ENCODE measurements at places on chromosomes 11 and 22. TPM values are rescaled to one million over a fixed set of nuclear protein-coding genes. Genes with fewer than 3 reads are reported as not detected.

GRCh38 chr11:17894929-17895658, 117.8 kb downstream of the SERGEF start:
- DNase-seq, result no peak

The MARK2 gene
- 60.9 TPM for total RNA-seq

GRCh38 chr11:123253223-123253622, 58.2 kb upstream of the CLMP start:
- DNase-seq, result no peak

GRCh38 chr11:33449798-33450197, 192.6 kb downstream of the HIPK3 start:
- no peak for DNase-seq

GRCh38 chr11:94882931-94883330, 90.4 kb downstream of the CWC15 start:
- DNase-seq, result no peak

DNA sequence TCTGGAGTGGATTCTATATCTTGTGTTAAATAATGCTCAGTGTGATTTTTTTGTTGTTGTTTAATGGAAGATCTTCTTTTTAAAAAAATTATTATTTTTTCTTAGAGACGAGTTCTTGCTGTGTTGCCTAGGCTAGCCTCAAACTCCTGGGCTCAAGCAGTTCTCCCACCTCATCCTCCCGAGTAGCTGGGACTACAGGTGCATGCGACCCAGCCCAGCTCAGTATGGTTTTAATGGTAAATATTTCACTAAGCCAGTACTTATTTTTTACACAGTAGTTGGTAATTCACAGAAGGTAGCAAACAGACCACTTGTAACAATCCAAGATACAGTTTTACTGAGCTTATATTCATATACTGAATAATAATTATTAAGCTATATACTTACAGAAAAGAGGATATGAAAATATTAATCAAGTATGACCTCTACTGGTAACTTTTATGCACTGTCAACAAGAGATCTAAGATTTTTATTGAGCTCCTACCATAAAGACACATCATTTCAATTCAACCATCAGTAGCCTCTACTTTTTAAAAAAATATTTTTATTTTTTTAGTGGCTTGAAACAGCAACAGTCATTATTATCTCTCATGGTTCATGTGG, 6.1 kb upstream of the CD59 start:
- no peak for DNase-seq

The C11orf24 gene
- total RNA-seq, result 31.3 TPM

GRCh38 chr22:34010259-34010658, 90.0 kb upstream of the LARGE1 start:
- no peak for DNase-seq

The CCDC86 gene
- total RNA-seq, result 14.2 TPM
